ENCODE measurements at places on chromosomes 12 and 14.

GRCh38 chr14:55123852-55124639 lies 5.0 kb upstream of the LGALS3 start:
- DNase-seq, result no peak

DNA sequence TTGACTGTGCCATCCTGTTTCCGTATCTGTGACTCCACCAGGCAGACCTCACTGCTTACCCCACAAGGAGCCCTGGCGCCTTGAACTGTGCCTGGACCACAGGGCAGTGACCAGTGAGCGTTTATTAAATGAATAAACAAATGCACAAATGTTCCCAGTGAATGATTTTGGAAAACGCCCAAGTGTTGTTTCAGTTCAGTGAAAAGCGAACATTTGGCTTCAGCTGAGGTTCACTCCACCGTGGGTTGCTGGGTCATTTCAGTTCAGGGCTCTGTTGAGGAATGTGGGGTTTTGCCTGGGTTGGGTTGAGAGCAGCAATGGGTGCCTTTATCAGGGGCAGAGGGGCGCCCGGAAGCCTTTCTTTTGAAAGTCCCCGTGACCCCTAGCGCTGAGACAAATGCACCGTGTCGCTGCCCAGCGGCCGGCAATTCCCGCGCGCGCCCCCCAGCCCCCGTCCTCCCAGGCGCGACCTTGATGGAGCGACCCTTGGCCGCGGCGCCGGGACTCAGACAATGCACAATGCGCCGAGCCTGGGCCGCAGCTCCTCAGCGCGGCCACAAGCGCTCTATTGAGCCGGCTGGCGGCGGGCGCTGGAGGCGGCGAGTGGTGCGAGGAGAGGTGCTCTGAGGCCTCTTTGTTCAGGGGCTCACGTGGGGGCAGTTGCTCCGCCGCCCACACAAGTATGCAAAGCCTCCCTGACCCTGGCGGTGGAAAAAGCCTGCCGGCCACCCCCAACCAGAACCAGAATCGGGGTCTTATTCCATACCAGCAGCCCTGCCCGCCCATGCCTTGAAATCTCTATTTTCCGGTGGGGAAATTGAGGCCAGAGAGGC lies 40.5 kb upstream of the CLMN start:
- DNase-seq, result no peak

DNA sequence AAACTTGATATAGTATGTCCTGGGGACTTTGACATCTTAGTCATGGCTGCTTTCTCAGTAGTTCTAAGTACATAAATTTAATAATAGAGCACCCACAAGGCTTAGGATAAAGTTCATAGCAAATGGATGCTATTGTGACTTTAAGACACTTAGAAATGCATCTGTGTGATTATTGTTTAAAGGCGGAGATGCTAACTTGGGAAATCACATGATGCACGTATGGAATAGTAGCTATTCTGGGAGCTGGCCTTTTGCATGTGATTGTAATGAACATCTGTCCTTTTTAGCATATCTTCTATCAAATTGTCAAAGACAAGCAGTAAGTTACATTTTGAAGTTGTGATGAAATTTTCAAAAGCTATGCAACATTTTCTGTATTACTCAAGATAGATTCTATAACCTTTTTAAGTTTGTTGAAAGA lies 46.7 kb upstream of the ATP2A2 start:
- DNase-seq, result no peak

DNA sequence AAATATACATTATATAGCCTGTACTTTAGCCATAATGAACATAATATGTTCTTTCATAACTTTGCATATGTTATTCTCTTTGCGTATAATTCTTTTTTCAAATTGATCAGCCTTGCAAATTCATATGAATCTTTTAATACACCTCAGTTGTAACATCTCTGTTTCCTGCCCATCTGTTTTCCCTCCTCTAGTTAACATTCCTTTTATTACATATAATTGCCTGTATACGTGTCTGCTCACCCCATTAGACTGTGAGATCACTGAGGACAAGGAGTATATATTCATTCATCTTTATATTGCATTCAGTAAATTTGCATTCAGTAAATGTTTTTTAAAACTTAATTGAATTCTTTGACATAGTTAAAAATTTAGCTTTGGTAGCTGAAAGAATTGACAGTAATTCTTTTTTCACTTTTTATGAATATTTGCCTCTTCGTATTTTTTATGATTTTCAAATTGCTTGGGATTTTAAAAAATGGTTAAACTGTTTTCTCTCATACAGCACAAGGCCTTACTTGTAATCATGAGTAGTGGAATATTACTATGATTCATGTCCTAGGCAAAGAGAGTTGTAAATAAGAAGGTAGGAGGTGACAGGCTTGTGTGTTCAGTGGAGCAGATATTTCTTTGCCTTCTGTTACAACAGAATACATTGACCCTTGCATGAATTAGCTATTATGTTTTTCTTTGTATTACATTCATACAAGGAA lies 32.8 kb upstream of the KLHL42 start:
- no peak for DNase-seq

GRCh38 chr12:5581019-5581418 lies 149.1 kb downstream of the NTF3 start:
- DNase-seq, result no peak

GRCh38 chr12:91460469-91460868 lies 277.9 kb upstream of the DCN start:
- DNase-seq, result no peak

GRCh38 chr12:98951406-98951805 lies 306.3 kb downstream of the APAF1 start:
- no peak for DNase-seq

- no peak for DNase-seq
Observed at GRCh38 chr14:89357655-89358297, 59.3 kb downstream of the FOXN3 start.

- no peak for DNase-seq
Observed at GRCh38 chr12:105706321-105706972, 376.0 kb downstream of the C12orf75 start.

DNA sequence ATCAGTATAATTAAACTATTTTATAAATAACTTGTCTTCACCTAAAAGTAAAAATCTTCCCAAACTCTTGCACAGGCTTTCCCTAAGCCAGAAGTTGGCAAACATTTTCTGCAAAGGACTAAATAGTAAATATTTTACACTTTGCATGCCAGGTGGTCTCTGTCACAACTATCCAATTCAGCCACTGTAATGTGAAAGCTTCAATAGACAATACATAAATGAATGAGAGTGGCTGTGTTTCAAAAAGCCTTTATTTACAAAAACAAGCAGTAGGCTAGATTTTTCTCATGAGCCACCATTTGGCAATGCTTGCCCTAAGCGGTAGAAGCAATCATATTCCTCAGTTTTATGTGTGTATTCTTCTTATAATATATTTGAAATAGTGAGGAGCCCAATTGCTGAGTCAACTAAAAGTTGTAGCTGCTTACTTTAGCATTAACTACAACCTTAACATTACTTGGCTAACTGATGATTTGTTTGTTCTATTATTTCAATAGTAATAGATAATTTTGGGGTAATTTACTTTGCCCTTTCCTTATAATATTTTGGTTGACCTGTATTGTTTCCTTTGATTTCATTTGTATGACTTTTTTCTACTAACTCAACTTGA lies 236.0 kb upstream of the SYT1 start:
- no peak for DNase-seq

GRCh38 chr12:82510386-82510785 lies 152.1 kb downstream of the METTL25 start:
- no peak for DNase-seq

- no peak for DNase-seq
Observed at GRCh38 chr14:99479906-99480869, at the start of gene SETD3. TSS of gene SETD3 (minus strand) at chr14:99480859. CDS start at chr14:99465805, 15,054 bp downstream.

DNA sequence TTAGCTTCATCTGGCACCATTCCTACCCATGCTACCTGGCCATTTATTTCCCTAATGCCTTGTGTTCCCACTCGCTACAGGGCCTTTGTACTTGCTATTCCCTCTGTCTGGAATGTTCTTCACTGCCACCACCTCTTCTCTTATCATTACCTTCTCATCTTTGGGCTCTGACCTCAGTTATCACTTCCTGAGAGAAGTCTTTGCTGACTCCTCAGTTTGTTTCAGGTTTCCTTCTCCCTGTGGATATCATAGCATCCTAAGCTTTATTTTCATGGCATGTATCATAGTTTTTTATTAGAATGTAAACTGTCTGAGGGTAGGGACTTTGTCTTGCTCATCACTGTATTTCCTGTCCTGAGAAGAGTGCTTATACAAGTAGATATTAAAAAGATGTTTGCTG lies 29.7 kb downstream of the SPATS2 start:
- DNase-seq, result no peak

DNA sequence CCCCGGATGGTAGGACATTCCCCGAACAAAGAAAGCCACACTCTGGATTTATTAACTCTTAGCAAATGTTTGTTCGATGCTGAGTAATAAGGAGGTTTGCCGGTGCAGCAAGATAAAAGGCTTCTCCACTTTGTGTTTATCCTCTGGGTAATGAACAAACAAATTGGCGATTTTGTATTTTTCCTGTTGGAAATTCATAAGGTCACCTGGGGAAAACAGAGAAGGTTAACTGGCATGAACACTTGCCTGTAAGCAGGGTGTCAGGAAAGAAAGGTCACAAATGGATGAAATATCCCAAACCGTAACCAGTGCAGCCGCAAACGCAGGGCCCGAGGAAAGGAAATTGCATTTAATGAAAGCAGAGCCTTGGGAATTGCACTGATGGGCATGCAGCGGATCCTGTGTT lies 132.8 kb downstream of the RMST start:
- DNase-seq, result no peak

- DNase-seq, result no peak
Observed at GRCh38 chr14:99841436-99842071, 48.3 kb downstream of the EML1 start.

GRCh38 chr12:76694369-76694768 lies 69.5 kb upstream of the ZDHHC17 start:
- DNase-seq, result no peak

GRCh38 chr14:68811171-68811570 lies 18.3 kb upstream of the ZFP36L1 start:
- no peak for DNase-seq

DNA sequence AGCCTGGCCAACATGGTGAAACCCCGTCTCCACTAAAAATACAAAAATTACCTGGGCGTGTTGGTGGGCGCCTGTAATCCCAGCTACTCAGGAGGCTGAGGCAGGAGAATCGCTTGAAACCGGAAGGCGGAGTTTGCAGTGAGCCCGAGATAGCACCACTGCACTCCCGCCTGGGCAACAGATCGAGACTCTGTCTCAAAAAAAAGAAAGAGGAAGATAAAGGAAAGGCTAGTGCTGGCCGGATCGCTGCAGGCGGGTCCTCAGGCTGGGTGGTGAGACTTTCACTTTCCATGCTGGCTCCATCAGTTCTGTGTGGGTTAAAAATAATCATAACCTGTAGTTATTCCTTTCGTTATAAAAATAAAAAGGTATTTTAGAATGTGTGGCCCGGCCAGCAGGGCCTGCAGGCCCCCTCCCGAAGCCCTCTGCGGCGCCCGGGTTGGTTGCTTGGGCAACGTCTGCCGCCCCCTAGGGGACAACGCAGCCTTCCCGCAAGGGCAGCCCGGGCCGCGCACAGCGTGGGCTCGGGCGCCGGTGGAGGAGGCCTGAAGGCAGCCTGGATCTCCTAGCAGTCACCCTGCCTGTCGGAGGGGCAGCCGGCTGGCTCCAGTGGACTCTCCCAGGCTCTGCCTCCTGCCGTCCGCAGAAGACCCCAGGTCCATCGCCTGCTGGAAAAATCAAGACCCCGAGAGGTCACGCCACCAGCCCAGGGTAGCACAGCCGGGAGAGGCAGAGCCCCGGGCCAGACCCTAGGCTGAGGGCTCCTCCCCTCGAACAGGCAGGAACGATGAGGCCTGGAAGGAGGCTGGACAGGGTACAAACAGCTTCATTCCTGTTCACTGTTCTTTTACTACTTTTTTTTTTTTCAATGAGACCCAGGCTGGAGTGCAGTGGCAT lies 5.0 kb upstream of the SLC25A47 start:
- no peak for DNase-seq

DNA sequence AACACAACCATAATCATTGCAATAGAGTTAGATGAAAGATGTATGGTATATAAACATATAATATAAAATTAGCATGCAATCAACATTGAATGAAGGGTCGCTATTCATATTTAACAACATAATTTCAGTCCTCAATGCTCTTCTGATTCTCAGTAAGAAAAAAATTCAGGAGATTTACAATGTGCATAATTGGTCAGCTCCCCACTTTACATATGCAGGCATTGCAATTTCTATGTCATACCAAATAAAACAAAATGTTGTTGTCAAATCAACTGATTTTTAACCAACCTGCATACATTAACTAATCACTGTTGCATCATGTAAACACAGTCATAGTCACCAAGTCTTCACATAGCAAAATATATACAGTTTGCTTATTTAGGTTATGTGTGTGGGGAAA lies 5.2 kb upstream of the SLCO1A2 start:
- DNase-seq, result no peak

DNA sequence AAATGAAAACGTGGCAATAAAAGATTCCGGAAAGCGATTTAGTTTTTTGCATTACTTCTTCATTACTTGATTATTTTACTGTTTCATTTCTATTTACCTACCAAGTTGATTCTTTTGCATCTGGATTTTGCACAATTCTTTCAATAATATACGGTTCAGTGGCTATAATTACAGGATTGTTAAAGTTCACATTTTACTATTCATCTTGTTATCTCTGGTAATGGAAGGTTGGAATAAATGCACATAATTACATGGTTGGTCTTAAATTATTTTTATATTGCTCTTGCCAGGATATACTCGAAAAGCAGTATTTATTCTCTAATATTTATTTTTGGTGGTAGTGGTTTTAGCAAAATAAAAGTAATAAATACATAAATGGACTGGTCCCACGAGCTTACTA lies 837.9 kb downstream of the DIO2 start:
- no peak for DNase-seq

DNA sequence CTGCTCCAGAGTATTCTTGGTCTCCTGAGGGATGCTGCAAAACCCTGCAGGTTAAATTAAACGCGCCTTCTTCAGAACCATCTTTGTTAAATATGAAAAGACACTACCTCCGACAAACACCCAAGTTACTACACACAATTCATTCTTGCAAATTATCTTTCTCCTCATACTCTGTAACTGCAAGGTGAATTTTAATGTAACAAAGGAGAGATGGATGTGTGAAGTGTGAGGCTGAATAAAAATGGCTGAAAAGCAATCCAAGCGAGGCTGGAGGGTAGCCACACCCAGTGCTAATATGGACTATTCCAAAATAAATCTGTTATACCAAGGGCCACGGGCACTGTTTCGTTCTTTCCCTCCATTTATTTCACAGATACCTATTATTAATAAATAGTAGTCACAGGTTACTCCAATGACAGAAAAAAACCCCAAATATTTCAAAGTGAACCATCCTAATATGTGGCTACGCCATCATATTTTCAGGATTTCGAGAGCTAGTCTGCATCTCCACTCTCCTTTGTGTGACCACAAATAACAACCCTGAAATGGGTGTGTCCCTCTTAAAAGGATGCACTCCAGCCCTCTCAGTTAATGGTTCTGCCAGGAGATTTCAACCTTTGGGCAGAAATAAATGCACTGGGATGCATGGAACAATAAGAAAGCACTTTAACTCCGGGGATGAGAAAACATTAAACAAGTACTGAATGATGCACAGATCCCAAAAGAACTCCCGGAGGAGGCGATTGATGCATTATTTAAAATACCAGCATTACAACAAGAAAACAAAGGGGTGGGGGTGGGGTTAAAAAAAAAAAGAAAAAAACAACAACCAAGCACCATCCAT lies 53.1 kb upstream of the CCDC175 start:
- no peak for DNase-seq

GRCh38 chr14:103157969-103158368 lies 34.7 kb downstream of the TNFAIP2 start:
- DNase-seq, result no peak
